ENCODE measurements at places on chromosomes 6 and 20.

GRCh38 chr20:36145877-36146707 lies 8.4 kb upstream of the EPB41L1 start:
- no peak for DNase-seq

- no peak for DNase-seq
Measured at GRCh38 chr20:34479627-34480026, 36.6 kb upstream of the DYNLRB1 start.

GRCh38 chr20:43840382-43841070 lies 74.1 kb upstream of the TOX2 start:
- no peak for DNase-seq

DNA sequence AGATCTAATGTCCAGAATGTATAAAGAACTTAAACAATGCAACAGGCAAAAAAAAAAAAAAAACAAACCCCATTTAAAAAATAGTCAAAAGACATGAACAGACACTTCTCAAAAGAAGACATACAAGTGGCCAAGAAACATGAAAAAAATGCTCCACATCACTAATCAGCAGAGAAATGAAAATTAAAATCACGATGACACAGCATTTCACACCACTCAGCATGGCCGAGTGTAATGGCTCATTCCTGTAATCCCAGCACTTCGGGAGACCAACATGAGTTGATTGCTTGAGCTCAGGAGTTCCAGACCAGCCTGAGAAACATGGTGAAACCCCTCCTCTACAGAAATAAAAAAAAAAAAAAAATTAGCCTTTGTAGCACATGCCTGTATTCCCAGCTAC lies 701.4 kb upstream of the NRSN1 start:
- no peak for DNase-seq

DNA sequence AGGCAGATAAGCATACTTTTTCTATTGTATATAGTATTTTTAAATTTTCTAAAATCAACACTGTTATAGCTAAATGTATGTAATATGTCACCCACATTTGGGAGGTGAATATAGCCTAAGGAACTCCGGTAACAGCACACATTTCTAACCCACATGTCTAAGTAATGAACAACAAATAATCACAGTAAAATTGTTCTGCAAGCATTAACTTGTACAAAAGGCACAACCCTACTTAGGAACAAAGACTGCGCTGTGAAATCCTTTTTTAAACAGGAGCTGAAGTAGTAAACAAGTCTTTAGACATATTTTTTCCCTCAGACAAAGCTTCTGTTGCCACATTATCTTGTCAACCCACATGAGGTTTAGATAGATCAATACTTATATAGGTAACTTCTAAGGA lies 872.4 kb upstream of the SLC35B3 start:
- no peak for DNase-seq

GRCh38 chr20:23143098-23143497 lies 57.0 kb upstream of the CD93 start:
- DNase-seq, result no peak

GRCh38 chr20:50730765-50731054 lies 670 bp upstream of the PARD6B start:
- no peak for DNase-seq

DNA sequence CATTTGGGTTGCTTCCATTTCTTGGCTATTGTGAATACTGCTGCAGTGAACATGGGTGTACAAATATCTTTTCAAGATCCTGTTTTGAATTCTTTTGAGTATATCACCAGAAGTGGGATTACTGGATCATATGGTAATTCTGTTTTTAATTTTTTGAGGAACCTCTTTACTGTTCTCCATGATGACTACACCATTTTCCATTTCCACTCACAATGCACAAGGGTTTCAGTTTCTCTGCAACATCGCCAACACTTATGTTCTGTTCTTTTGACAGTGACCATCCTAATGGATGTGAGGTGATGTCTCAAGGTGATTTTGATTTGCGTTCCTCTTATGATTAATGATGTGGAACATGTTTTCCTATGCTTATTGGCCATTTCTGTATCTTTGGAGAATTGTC lies 214.4 kb upstream of the ZFP64 start:
- DNase-seq, result no peak

DNA sequence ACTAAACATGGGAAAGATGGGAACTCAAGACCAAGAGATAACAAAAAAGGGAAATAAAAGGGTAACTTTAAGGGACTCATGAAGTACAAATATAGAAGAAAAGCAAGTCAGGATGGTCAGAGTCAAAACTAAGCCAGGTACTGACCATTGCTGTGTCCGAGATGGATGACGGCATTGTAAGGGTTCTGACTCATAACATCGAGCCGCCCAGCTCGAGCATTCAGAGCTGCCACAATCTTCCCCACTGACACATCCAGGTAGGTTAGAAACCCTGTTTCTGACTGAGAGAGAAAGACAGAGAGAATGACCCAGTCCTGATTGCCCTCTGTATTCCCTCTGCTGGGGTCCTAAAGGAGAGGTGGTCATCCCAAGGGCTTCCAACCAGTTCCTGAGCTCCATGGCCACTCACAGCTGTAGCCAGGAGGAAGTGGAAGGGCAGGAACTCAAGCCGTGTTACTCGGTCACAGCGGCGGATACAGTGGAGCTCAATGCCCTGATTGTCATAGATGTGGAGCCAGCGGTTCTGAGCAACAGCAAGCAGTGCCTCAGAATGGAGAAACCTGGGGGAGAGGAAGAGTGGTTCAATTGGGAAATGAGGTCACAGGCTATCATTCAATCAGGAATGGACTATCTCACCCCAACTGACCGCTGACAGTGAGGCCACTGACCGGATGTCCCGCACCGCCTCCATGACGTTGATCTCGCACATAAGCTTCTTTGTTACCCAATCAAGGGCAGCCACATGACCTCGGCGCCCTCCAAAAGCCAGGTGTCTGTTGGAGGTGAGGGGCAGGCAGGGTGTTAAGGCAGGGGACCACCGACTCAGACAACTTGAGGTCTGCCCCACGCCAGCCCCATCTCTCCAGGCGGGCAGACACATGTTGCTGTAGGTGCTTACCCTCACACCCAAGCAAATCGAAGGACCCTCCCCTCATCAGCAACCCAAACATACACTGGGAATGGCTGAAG lies 1.8 kb downstream of the WDR46 start:
- DNase-seq, result no peak

DNA sequence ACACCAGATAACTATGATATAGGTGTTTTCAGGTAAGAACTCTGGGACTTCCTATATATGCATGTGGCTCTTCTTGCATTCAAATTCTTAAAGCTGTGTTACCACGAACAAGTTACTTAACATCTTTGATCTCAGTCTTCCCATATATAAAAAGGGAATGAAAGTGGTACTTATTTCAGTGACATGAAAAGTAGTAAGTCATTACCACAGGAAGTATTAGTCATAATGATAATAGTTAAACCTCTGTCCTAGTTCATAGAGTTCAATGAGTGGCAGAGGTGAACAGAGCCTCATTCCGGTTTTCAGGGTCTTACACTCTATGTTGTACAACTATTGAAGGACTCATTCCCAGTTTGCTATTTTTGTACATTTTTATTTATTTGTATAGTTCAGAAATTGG lies 237.0 kb downstream of the NKAIN2 start:
- no peak for DNase-seq

DNA sequence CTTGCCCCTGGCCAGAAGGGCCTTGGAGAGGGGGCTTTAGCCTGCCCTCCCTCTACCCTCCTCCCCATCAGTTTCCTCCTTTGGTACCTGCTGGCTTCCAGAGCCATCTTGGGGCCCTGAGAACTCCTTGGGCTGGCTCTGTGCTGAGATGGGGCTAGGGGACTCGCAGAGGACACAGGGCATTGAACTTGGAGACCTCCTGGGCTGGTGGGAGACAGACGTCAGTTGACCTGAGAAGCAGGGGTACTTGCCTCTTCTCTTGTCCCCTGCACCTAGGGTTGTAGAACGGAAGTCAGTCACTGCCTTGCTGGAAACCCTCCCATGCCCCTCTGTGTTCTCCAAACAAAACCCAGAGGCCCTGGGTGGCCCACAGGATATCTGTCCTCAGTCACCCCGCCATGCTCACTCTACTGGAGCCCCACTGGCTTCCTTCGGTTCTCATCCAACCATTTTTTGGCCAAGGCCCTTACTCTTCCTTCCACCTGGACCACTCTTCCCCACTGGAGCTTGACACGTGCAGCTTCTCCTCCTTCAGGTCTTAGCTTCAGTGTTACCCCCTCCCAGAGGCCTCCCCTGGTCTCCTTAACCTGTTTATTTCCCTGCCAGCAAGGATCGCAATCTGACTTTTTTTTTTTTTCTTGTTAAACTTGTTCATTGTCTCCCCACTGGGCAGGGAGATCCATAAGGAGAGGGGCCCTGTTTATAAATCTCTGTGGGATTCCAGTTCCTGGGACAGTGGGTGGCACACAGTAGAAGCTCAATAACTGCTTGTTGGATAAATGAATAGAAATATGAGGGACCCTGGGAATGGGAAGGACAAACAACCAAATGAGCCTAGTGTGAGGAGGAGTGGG lies 971 bp downstream of the RBCK1 start:
- DNase-seq, result no peak

GRCh38 chr6:139528471-139528870 lies 154.0 kb upstream of the CITED2 start:
- no peak for DNase-seq

- no peak for DNase-seq
Measured at GRCh38 chr6:164133095-164133494, 718.6 kb downstream of the QKI start.

GRCh38 chr6:158568549-158568948 lies 8.7 kb downstream of the TMEM181 start:
- DNase-seq, result no peak

DNA sequence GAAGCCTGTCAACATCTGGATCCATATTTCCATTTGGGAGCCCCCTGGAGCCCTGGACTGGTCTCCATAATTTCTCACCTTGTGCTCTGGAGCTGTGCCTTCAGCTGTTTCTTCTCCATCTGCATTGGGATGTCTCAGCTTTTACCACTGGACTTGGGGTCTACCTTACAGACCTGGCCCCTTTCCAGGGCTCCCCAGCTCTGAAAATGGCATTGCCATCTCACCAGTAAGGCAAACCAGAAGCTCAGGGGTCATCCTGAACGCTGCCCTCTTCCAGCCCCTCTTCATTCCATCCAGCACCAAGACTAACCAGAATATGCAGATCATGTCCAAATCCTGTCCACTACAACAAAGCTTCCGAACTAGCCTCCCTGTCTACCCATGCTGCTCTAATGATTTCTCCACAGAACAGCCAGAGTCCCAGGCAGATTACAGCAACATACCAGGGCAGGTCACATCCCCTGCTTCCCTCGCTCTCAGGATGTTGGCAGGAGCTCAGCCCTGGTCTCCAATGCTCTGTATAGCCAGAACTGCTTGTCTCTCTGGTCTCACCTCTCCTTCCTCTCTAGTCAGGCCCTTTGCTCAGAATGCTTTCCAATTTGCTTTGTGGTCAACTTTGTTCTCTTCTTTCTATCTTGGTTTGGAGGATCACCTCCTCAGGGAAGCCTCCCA lies 17.7 kb upstream of the NNAT start:
- DNase-seq, result no peak

GRCh38 chr6:3139090-3139903 lies 18.0 kb downstream of the TUBB2A start:
- no peak for DNase-seq

- DNase-seq, result no peak
Measured at GRCh38 chr6:13872681-13873080, 52.1 kb upstream of the RNF182 start.

GRCh38 chr6:125406741-125407140 lies 105.0 kb upstream of the HDDC2 start:
- no peak for DNase-seq

GRCh38 chr6:113433335-113433991 lies 423.7 kb upstream of the MARCKS start:
- no peak for DNase-seq

- no peak for DNase-seq
Measured at GRCh38 chr20:48453477-48454093, 374.2 kb downstream of the PREX1 start.

GRCh38 chr6:153129873-153130514 lies 1.1 kb downstream of the RGS17 start:
- no peak for DNase-seq

GRCh38 chr6:170176136-170176897 lies 114.6 kb downstream of the DLL1 start:
- DNase-seq, result no peak

DNA sequence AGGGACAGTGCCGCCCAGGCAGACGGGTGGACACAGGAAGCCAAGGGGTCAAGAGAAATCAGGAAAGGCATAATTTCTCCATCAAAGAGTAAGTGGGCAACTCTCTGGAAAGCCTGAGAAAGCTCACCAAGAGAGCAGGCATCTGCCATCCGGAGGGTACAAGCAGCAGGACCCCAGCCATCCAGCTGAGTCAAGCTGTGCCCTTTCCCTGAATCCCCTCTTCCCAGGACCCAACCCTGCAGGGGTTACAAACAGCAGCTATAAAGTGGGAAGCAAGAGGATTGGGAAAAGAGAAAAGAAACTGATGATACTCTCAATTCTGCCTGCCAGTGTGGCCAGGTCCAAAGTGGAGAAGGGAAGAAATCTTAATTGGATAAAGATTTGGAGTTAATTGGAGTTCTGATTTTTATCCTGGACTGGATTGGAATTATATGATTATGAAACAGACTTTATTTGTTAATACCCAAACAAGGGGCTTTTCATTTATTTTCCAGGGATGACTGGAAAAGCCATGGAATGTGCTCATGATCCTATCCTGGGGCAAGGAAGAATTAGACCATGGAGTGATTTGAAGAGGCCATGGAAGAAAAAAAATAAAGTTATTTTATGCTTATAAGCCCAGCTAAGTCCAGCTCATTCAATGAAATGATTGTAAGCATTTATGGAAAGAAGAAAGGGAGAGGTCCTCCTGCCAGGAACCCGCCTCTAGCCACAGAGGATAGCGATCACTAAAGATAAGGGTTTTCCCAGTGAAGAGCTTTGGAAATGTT lies 34.9 kb downstream of the NHLRC1 start:
- DNase-seq, result no peak

GRCh38 chr6:50778696-50779095 lies 40.0 kb upstream of the TFAP2B start:
- DNase-seq, result no peak

GRCh38 chr20:59020938-59021551 lies 1.8 kb downstream of the TUBB1 start:
- no peak for DNase-seq

DNA sequence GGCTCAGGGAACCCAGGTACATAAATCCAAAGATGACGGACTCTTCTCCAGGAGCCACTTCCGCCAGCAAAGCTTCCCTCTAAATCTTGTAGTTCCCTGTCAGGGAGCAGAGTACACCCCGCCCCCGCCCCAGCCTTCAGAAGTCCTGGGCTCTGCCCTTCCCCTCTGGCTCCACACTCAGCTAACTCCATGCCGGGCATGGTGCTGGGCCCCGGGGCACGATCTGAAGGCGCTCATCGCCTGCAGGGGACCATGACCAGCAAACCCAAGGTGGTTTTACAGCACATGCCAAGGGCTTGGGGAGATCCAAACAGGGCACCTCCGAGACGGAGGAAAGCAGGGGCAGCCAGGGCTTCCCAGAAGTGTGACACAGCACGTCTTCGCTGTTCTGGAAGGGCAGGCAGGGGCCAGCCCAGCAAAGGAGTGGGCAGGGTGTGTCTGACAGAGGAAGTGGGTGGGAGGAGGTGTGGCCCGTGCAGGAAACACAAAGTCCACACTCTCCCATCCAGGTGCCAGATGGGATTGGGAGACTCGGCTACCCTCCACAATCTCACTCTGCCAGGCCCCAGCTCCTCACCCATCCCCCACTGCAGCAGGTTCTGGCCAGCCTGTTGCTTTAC lies 41.6 kb upstream of the SLC22A2 start:
- DNase-seq, result no peak

- DNase-seq, result no peak
Measured at GRCh38 chr6:170444056-170444591, 109.0 kb downstream of the PSMB1 start.

Measured in GOT3 (cell line).